ENCODE measurements at places on chromosomes 6 and 20.

DNA sequence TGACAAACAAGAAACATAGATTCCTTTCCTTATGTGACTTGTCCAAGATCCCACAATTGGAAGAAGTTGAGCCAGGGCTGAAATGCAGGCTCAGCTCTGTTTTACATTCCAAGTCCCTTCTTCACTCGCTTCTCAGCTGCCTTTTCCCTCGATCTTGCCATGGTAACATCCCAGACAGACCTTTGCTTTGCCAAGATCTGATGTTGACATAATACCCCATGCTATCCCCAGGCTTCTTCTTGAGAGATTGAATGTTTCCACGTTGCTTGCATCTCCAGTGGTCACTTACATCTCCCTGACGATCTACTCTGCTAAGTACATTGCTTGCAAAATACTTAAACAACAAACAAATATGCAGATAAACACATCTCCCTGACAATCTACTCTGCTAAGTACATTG lies 63.5 kb downstream of the TBXT start:
- no peak for DNase-seq

- DNase-seq, result no peak
Measured at GRCh38 chr6:15263780-15264374, 18.0 kb downstream of the JARID2 start.

DNA sequence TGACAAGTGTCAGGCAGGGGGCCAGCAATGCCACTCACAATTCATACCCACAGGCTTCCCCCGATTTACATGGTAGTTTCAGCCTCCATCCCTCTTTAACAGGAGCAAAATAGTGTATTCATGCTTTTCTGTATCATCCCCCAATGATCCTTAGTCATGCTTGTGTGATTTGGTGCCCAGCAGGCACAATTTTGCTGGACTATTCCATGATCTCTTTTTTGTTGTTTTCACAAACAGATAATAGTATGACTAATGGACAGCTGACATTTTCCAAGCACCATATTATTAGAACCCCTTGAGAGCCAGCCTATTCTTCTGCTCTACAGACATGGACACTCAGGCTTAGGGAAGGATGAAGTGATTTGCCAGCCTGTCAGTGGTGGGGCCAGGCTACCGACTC lies 128.2 kb upstream of the RIPOR2 start:
- no peak for DNase-seq

DNA sequence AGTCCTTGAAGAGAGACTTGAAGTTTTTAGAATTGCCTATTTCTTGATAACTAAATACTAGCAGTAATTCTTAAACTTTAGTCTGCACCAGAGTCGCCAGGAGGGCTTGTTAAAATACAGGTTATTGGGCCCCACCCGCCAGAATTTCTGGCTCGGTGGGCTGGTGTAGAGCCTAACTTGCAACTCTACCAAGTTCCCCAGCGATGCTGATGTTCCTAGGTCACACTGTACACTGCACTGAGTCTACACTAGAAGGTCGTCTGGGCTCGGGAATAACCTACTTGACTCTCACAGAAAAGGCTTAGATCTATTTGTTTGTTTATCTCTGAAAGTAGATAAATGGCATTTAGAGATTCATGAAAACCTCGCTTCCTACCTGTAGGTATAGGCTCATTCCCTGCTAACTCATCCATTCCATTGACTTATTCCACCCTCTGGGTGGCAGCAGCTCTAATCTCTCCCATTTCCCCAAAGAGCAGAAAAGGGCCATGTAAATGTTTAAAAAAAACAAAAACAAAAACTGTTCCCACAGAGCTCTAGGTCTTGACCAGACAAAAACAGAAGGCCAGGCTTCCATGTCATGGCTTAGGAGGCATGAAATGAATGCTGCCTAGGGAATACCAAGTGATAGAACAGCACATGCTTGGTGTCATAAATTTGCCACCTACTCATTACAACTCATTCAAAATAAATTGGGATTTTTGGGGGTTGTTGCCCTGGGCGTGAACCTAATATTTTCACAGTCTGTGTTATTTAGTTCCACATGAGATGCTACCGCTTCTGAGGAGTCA lies 292.1 kb downstream of the ADGB start:
- peak; percentile 30 for DNase-seq

GRCh38 chr6:29035951-29036350 lies 9.0 kb downstream of the OR2W1 start:
- no peak for DNase-seq

GRCh38 chr6:47254051-47254450 lies 55.7 kb downstream of the TNFRSF21 start:
- DNase-seq, result no peak

- DNase-seq, result no peak
Measured at GRCh38 chr6:82363428-82364086, at the start of gene TPBG. Gene TPBG (plus strand): TSS chr6:82363817. CDS start chr6:82364962, 1,145 bp downstream.

GRCh38 chr6:15922510-15923250 lies 206.2 kb upstream of the MYLIP start:
- no peak for DNase-seq

- no peak for DNase-seq
Measured at GRCh38 chr20:14997791-14998190, 660.4 kb upstream of the FLRT3 start.

DNA sequence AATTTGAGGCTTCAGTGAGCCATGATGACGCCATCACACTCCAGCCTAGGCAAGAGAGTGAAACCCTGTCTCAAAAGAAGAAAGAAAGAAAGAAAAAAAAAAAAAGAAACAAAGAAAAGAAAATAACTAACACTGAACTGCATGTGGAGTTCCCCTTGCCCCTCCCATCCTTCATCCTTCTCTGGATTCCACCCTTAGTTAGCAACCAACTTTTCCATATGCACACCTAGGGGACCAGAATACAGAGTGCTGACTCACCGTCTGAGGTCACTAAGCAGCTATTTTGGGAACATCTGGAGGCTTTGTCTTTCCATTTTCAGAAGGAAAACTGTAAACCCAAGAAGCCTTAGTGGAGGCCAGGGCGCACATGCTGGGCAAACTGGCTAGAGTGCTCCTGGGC lies 257.4 kb downstream of the MAFB start:
- no peak for DNase-seq

- DNase-seq, result no peak
Measured at GRCh38 chr6:32763421-32763820, at the start of gene HLA-DQB2. Gene HLA-DQB2 (minus strand): TSS chr6:32763532. CDS start chr6:32763470, 62 bp downstream.

- no peak for DNase-seq
Measured at GRCh38 chr6:20630617-20631548, 96.6 kb downstream of the CDKAL1 start.

DNA sequence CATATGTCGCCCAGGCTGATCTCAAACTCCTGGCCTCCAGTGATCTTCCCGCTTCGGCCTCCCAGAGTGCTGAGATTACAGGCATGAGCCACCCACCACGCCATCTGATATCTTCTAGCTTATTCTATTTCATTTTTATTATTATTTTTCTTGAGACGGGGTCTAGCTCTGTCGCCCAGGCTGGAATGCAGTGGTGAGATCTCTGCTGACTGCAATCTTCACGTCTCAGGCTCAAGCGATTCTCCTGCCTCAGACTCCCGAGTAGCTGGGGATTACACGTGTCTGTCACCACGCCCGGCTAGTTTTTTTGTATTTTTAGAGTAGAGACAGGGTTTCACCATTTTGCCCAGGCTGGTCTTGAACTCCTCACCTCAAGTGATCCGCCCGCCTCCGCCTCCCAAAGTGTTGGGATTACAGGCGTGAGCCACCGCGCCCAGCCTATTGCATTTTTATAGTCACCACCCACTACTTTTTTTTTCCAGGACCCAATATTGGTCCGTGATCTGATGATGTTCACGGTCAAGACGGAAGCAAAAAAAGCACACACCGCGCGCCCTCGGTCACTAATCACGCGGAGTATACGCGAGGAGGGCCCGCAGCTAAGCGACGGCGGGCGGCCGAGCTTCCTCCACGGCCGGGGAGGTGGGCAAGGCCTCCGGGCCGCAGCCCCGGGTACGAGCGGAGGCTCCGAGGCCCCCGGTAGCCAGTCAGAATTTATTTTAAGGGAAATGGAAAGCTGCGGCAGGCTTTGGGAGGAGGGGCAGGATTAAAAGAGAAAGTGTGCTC lies 1.1 kb upstream of the LSM14B start:
- DNase-seq, result peak; percentile 67

DNA sequence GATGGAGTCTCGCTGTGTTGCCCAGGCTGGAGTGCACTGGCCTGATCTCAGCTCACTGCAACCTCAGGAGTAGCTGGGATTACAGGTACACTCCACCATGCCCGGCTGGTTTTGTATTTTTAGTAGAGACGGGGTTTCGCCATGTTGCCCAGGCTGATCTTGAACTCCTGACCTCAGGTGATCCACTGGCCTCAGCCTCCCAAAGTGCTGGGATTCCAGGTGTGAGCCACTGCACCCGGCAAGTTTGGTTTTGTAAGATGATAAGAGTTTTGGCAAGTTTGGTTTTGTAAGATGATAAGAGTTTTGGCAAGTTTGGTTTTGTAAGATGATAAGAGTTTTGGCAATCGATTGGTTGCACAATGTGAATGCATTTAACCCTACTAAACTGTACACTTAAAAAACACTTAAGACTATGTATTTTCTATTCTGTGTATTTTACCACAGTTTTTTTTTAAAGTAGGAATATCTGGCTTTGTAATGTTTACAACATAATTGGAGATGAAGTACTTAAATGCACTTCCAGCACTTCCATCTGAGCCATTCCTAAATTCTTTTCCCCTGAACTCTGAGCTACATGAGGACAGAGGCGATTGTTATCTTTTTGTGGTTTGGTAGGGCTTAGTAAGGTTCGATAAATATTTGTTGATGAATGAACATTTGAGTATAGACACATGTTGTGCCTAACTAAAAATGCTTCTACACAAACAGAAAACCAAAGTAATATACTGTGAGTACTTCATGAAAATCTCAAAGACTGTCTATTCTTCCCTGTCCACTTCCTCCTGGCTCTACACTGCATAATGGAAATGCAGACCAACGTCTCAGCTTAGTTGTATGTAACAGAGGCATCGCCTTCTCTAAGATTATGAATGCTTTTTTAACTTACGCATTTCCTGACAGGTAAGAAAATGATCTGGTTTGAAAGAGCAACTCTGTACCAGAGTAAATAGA lies 18.8 kb downstream of the SAMHD1 start:
- no peak for DNase-seq

DNA sequence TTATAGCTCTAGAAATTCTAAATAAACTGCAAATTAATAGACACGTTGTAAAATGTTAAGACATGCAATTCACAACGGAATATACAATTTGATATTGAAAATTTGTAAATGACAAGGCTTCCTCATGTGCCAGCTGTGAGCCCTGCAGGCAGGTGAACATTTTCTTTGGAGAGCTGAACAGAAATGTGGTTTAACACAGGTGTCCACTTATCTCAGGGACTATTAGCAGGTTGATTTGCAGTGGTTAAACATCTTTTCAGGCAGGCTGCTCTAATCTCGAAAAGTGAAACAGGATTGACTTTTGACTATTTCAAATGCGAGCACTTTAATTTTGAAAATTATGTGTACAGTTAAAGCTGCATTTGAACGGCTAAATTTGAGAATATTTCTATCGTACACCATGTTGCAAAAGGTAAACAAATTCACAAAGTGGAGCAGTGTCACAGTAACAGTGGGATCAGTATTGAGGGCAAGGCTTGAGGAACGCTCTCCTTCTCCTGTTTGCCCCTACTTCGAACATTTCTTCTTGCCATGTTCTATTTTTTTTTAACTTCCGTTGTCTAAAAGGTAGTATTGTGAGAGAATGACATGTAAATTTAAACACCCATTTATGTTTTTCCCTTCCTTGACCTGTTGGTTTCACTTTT lies 210.8 kb downstream of the CDKAL1 start:
- no peak for DNase-seq

GRCh38 chr6:5394280-5394679 lies 133.0 kb downstream of the FARS2 start:
- peak; percentile 14 for DNase-seq

GRCh38 chr6:150420926-150421325 lies 52.1 kb downstream of the IYD start:
- DNase-seq, result no peak

GRCh38 chr6:11121851-11122250 lies 10.3 kb upstream of the ERVFRD-1 start:
- DNase-seq, result no peak

- no peak for DNase-seq
Measured at GRCh38 chr20:12695937-12696336, 312.8 kb upstream of the SPTLC3 start.

GRCh38 chr6:11944111-11944510 lies 68.0 kb upstream of the HIVEP1 start:
- no peak for DNase-seq

GRCh38 chr6:150316936-150317335 lies 51.9 kb upstream of the IYD start:
- no peak for DNase-seq

- DNase-seq, result no peak
Measured at GRCh38 chr20:58910473-58910872, 58.0 kb downstream of the GNAS start.

DNA sequence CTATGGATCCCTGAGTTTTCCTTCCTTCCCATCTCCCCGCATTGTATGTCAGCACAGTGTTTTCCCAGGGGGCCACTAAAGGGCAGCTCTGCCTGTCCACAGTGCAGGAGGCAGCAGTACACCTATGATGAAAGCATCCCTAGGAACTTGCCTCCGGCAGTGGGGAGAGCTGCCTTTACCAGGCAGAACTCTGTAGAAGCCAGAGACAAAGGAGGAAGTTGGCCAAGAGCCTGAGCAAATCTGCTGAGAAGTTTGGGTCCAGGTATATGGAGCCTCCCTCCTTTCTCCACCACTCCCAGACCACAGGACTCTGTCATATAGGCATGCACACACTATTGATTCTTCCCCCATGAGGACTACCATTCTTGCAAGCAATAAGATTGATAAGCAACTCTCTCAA lies 282.7 kb downstream of the TBC1D7 start:
- no peak for DNase-seq

GRCh38 chr6:127191716-127192115 lies 73.2 kb downstream of the RSPO3 start:
- DNase-seq, result no peak

DNA sequence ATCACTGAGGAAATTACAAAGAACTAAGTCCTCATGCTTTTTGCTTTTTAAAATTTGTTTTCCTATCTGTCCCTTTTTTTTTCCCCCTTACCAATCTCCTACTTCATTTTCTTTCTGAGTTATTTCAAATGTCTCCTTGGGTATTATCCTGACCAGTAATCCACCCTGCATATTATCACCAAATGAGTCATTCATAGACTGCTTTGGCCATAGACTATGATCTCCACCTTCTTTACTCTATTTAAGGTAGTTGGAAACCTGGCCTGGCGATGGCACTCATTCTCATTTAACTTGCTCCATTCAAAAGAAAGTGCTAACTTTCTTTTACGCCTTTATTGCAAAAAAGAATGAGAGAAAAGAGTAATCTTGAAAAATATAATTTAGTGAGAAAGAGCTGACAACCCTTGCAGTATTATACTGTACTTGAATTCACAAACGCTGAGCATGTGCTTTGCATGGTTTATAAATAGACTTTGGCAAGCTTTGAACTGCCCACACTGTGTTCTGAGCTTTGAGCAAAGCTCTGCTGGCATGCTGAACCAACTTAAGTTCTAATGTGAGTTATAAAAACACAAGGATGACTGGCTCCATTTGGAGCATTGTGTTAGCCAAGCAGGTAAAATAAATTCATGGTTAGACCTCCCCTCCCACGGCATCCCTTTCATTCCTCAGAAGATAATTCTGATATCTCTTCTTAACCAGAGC lies 198.9 kb downstream of the NKAIN2 start:
- DNase-seq, result no peak

GRCh38 chr20:63452821-63453523 lies 19.5 kb downstream of the KCNQ2 start:
- no peak for DNase-seq

- DNase-seq, result no peak
Measured at GRCh38 chr6:166411271-166411670, 28.5 kb upstream of the MPC1 start.

- no peak for DNase-seq
Measured at GRCh38 chr6:164135511-164136132, 721.1 kb downstream of the QKI start.

All from inflammatory macrophage treated with lipopolysaccharide for 1 hour (primary cell).